ELR (cell line): ENCODE measurements at places on chromosomes 16 and 17.

- peak; percentile 75 for DNase-seq
These were observed 10.3 kb downstream of the KRABD2 start for GRCh38 chr17:8366231-8366630.

GRCh38 chr16:79264237-79265109, 336.1 kb downstream of the MAF start:
- no peak for DNase-seq

- no peak for DNase-seq
These were observed 744 bp upstream of the METRNL start for GRCh38 chr17:83078378-83079351.

- no peak for DNase-seq
These were observed 23.0 kb upstream of the SLC38A10 start for GRCh38 chr17:81317961-81318605.

DNA sequence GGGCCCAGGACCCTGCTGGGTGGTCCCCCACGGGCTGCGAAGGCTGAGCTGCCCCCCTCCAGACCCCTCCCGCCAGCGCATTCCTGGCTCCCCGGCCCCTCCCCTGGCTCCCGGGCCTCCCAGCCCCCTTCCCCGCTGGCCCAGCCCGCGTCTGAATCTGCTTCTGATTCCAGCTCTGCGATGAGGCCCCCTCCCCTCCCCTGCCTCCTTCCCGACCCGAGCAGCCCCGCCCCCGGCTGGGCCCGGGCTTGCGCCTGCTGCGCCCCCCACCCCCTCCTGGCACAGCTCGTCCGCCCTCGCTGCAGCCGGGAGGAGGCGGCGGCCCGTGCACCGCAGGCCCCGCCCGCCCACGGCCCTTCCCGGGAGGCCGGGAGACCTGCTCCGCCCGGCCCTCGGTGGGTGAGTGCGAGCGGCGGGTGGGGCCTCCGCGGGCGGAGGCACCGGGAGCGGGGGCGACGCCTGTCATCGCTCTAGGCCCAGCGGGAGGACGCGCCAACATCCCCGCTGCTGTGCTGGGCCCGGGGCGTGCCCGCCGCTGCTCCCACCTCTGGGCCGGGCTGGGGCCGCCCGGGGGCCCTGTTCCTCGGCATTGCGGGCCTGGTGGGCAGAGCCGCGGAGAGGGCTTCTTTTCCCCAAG, at the start of gene NTN3:
TSS of gene NTN3 (plus strand) at position 282 of the 637 bp plus-strand sequence. CDS start 405 bp downstream, outside the sequence.
- DNase-seq = no peak

GRCh38 chr17:75515496-75516254, at the start of gene CASKIN2:
TSS of gene CASKIN2 (minus strand) at chr17:75515537. CDS start at chr17:75513804, 1,733 bp downstream.
- peak; percentile 93 for DNase-seq
